Activated CD4-positive, alpha-beta T cell treated with anti-CD3 and anti-CD28 coated beads, Interleukin-2, amount 10 ng/mL, durations not matched to agents 24 days and 14 days (primary cell): ENCODE measurements at places on chromosomes 11 and 22.
A peak's percentile ranks its signal among the peaks of the same experiment; 100 is the strongest.

GRCh38 chr11:123183391-123184099 is 11.5 kb downstream of the CLMP start:
- no peak for DNase-seq
- H3K27me3 ChIP-seq: peaks cover 34% of the 10 kb centered on the region
- H3K36me3 ChIP-seq: no peaks in the 10 kb centered on the region
- H3K4me1 ChIP-seq: peaks cover 4% of the 10 kb centered on the region

DNA sequence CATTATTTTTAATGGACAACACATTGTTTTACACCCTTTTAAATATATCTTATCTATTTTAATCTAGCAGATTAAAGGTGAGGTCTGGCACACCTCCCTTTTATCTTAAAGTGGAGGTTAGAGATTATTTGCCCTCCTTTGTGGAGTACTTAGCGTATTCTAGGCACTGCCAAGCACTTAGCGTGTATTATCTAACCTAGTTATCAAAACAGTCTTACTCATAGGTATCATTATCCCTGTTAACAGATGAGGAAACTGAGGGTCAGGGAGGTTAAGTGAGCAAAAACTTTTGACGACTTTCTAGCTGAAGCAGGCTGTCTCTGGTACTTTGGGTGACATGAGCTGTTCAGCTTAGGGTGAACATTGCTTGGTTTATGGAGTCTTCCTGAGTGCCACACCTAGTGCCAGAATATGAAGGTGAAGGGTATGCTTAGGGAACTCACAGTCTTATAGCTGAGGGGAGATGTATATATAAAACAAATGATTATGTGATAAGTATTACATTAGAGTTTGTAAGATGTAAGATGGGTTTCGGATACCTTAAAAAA is 55.0 kb downstream of the ZNRF3 start:
- no peaks in the 10 kb centered on the region for H3K36me3 ChIP-seq
- H3K27me3 ChIP-seq: peaks cover 78% of the 10 kb centered on the region
- H3K27ac ChIP-seq: no peak overlapping the region
- no peaks in the 10 kb centered on the region for H3K4me1 ChIP-seq

DNA sequence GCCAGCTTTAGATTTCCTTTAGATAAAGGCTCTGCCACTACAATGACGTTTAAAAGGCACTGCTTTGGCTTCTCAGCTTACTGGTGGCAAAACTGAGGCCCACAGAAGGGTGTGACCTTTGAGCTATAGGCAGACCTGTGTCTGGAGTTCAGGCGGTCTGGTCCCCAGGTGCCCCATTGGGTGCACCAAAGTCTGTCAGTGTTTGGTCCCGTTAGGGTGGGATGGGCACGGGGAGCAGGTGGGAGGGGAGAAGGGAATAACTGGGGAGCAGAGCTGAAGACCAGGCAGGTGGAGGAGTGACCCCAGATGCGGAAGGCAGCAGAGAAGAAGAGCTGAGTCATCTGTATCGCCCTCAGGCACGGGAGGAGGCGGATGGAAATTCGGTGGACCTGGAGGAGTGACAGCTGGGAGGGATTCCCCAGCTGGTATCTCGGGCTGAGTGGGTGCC is 45.3 kb upstream of the GCAT start:
- DNase-seq: no peak
- H3K27me3 ChIP-seq: no peaks in the 10 kb centered on the region
- peak overlapping the region; percentile 45 for H3K27ac ChIP-seq
- no peak overlapping the region for H3K4me3 ChIP-seq

- peaks cover 74% of the 10 kb centered on the region for H3K36me3 ChIP-seq
- peaks cover 35% of the 10 kb centered on the region for H3K4me1 ChIP-seq
- no peak overlapping the region for H3K27ac ChIP-seq
- H3K4me3 ChIP-seq: no peak overlapping the region
These were observed 8.5 kb downstream of the EIF4ENIF1 start for GRCh38 chr22:31481129-31481528.

DNA sequence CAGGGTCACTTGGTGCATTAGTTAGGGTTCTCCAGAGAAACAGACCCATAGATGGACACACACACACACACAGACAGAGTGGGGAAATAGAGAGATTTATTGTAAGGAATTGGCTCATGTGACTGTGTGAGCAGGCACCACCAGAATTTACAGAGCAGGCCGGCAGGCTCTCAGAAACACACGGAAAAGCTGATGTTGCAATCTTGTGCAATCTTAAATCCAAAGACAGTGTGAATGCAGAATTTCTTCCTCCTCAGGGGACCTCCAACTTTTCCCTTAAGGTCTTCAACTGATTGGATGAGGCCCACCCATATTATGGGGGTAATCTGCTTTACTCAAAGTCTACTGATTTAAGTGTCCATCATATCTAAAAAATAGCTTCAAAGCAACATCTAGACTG is 49.8 kb downstream of the APIP start:
- no peak overlapping the region for H3K4me3 ChIP-seq
- no peak for DNase-seq
- H3K27ac ChIP-seq: no peak overlapping the region
- H3K27me3 ChIP-seq: peaks cover 10% of the 10 kb centered on the region
- H3K4me1 ChIP-seq: no peaks in the 10 kb centered on the region

- H3K36me3 ChIP-seq: no peaks in the 10 kb centered on the region
- H3K4me1 ChIP-seq: peaks cover 3% of the 10 kb centered on the region
- no peak overlapping the region for H3K27ac ChIP-seq
- H3K4me3 ChIP-seq: no peak overlapping the region
- peaks cover 40% of the 10 kb centered on the region for H3K27me3 ChIP-seq
These were observed 6.9 kb downstream of the FEZ1 start for GRCh38 chr11:125489166-125489565.
